ENCODE measurements at places on chromosomes 13 and 19.

DNA sequence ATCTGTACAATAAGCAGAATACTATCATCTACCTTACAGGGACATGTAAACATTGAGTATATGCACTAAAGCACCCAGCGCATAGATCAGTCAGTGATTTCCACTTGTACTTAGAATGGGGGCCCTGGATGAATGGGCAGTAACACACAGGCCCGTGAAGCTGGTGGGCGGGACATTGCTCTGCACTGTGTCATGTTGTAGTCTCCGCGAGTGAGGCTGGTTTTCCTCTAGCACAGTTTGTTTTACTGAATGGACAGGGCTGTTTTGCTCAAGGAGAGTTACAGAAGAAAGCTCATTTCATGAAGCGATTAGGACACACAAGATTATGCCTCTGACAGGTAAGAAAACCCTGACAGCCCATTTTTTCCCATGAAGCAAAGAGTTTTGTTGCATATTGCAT, 86.4 kb upstream of the SOX21 start:
- no peak for DNase-seq

GRCh38 chr13:31807090-31807541, 67.8 kb downstream of the RXFP2 start:
- peak; percentile 7 for DNase-seq

DNA sequence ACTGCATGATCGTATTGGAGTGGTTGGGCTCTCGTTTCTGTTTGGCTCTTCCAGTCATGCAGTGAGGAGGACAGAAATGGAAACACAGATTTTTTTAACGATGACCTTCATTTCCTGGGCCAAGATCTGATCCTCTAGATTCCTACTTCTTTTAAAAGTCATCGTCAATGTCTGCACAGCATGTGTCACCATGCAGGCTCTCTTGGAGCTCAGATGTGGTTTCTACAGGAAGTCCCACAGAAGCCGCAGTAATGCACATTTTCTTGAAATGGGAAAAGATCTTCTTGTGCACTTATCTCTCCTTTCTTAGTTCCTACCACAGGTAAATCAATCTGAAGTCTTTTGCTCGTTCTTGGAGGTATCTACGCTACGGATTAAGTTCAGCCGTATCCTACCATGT, 626.9 kb downstream of the EFNB2 start:
- no peak for DNase-seq

GRCh38 chr19:18649371-18650020, 12.7 kb downstream of the KLHL26 start:
- DNase-seq = no peak

- DNase-seq = no peak
Measured at GRCh38 chr13:105441051-105441750, 1094.3 kb downstream of the EFNB2 start.

- DNase-seq = peak; percentile 52
Measured at GRCh38 chr19:40420766-40421765, 4.7 kb downstream of the SERTAD1 start.

- DNase-seq = no peak
Measured at GRCh38 chr19:40078377-40078776, 12.4 kb downstream of the ZNF780A start.

- DNase-seq = no peak
Measured at GRCh38 chr13:61774903-61775302, 359.3 kb upstream of the PCDH20 start.

GRCh38 chr13:112702341-112702985, 12.6 kb downstream of the ATP11A start:
- DNase-seq = no peak

DNA sequence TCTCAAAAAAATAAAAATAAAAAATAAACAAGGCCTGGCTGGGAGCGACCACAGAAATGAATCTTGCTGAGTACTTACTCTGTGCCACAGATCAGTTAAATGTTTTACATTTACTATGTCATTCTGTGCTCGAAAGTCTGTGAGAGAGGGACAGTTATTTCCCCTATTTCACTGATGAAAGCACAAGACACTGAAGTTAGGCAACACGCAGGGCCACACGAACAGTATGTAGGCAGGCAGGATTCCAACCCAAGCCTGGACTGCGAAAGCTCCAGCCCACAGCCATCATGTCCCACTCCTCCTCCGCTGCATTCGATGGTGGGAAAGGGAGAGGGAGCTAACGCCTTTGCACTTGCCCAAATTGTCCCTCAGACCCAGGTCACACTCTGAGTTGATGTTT, 34.2 kb downstream of the RUBCNL start:
- no peak for DNase-seq

GRCh38 chr13:110237875-110238817, 68.8 kb downstream of the COL4A1 start:
- no peak for DNase-seq

- no peak for DNase-seq
Measured at GRCh38 chr19:40575326-40575725, 1.3 kb upstream of the SHKBP1 start.

GRCh38 chr13:30394751-30395191, 27.5 kb upstream of the UBE2L5 start:
- no peak for DNase-seq

DNA sequence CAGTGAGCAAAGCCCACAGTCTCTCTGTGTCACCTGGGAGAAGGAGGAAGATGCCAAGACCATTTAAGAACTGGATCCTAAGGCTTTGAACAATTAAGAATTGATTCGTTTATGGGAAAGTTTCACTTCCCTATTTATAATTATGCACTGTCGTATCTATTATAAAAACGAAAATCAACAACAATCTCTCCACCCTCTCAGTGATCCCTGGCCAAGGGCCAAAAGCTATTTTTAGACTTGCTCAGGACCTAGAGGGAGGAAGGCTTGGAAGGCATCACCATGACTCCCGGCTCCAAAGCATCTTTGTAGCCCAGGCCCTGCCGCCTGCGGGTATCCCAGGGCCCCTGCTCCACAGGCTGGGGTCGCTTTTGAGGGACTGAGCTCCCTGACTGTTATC, 1.3 kb downstream of the RHPN2 start:
- DNase-seq = no peak

- no peak for DNase-seq
Measured at GRCh38 chr13:33167491-33167890, 118.1 kb downstream of the STARD13 start.

DNA sequence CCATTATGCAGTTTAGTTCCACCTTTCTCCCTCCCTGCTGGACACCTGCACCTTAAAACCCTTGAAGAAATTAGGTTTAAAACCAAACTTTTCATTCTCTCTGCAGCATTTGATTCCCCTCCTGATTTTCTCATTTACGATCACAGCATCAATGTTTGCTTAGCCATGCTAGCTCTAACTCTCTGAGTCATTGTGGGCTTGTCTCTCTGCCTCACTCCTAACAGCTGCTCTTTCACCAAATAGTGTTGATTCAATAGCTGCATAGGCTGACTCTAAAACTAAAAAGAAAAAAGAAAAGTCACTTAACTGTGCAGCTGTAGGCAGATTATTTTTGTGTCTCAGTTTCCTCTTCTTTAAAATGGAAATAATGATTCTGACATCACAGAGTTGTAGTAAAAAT, 1124.9 kb downstream of the DIAPH3 start:
- no peak for DNase-seq

- no peak for DNase-seq
Measured at GRCh38 chr19:33514885-33515551, 6.6 kb downstream of the PEPD start.

DNA sequence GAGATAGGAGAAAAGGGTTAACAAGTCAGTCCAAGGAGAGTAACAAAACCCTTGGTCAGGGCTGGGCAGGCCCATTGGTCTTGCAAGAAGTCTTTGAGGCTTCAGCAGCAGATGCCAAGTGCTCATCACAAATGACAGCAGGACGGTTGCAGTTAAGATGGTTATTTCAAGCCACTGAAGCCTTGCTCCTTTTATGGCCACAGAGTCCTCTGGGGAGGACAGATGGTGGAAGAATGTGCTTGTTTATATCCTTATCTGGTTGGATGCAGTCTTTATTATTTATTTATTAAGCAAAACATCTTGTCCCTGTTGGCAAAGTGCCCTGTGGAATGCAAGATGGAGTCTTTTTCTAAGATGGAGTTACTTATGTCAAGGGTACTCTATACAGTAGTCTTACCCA, 19.2 kb upstream of the ZNF331 start:
- no peak for DNase-seq

DNA sequence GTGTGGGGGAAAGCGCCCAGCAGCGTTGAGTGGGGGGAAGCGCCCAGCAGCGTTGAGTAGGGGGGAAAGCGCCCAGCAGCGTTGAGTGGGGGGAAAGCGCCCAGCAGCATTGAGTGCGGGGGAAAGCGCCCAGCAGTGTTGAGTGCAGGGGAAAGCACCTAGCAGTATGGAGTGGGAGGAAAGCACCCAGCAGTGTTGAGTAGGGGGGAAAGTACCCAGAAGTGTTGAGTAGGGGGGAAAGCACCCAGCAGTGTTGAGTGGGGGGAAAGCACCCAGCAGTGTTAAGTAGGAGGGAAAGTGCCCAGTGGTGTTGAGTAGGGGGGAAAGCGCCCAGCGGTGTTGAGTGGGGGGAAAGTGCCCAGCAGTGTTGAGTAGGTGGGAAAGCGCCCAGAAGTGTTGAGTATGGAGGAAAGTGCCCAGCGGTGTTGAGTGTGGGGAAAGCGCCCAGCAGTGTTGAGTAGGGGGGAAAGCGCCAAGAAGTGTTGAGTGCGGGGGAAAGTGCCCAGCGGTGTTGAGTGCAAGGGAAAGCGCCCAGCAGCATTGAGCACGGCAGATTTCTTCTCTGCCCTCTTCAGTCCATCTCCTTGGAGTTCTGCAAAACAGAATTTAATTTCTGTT, 138.4 kb downstream of the ATP11A start:
- no peak for DNase-seq

- no peak for DNase-seq
Measured at GRCh38 chr19:18274781-18275356, 617 bp upstream of the IQCN start.

DNA sequence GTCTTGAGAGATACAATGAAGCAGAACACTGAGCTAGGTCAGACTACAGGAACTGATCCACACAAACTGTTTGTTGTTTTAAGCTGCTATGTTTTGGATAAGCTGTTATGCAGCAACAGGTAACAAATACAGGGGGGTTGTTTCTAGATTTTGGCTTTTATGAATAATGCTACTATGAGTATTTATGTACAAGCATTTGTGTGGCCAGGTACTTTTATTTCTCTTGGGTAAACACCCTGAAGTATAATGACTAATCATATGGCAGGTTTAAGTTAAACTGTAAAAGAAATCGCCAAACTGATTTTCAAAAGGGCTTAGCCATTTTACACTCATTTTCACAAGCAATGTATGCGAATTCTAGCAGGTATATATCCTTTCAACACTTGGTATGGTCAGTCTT, 166.0 kb downstream of the DNAJC3 start:
- no peak for DNase-seq

GRCh38 chr13:101140936-101141335, 275.4 kb downstream of the NALCN start:
- no peak for DNase-seq

DNA sequence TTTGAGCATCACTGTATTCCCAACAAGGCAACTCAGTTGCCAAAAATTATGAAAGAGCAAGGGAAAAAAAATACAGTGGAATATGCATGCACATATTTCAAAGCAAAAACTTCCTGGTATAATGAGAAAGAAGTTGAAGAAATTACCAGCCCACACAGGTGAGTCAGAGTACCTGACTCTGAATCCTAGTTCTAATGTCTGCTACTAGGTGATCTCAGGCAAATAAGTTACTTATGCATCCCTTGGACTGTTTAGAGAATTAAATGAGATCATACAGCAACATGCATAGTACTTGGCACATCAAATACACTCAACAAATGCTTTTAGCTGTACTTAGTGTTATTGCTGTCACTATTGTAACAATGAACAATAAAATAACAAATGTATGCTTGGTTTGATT, 144.9 kb downstream of the MIPEP start:
- no peak for DNase-seq
